ENCODE measurements at places on chromosomes 5 and 9.

GRCh38 chr9:26801772-26802171, 90.8 kb downstream of the CAAP1 start:
- no peak for DNase-seq

- DNase-seq, result no peak
These were observed 65.5 kb downstream of the ANKHD1 start for GRCh38 chr5:140466981-140467742.

DNA sequence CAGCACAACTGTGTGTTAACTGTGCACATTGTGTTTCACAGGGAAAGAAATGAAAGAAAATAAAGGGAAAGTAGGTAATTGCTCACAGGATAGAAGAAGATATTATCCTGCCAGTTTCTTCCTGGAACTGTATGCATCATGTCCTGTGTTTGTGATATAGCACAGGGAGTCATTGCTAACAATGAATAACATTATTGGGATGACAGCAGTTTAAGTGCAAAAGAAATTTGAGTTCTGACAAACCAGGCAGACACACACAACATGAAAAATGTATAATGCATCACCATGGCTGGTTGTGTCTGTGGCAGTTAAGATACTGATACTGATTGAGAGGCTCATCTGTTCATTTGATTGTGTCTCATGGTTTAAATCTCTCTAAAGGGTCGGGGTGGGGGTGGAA, 145.4 kb downstream of the SPATA31D1 start:
- DNase-seq, result no peak

GRCh38 chr9:76687861-76688391, 76.3 kb upstream of the PCA3 start:
- DNase-seq, result no peak

- no peak for DNase-seq
These were observed 86.2 kb downstream of the DENND1A start for GRCh38 chr9:123843703-123844102.

DNA sequence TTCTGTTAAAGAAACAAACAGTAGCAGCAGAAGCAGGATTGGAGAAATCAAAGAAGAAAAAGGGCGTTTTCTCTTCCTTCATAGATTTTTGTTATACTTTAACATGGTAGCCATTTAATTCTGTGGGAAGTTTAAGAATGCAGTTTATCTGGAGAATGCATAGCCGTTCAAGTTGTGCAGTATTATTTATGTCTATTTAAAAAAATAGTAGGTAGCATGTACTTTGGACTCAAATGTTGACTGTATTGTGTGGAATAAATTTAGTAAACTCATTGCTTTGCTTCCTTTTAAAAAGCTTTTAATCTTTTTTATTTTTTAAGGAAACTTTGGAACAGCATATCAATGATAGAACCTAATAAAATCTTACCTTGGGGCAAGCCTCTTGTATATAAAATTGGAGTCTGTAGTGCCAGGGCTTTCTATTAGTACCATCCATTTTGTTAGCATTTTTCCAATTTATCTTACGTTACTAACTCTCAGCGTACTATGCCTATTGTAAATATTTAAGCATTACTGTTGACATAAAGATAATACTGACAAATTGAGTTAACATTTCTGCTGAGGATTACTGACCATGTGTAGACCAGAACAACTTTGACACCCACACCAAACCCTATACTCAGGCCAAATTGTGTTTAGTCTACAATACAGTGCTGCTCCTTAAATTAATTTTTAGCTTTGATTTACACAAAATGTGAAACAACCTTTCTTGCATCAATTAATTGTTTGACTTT, 291.1 kb downstream of the NNT start:
- no peak for DNase-seq

DNA sequence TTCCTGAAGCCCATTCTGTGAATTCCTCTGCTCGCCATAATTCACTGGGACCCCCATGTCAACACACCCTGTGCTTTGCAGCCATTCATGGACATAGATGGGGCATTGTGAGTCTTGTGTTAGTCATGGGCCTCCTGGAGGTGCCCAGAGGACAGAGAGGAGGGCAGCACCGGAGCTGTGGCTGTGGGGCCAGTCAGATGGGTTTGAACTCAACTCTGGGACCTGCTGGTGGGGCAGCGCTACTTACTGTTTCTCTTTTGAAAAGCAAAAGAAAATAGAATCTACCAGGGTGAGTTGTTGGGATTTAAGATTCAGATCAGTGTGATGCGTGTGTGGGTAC, 11.3 kb upstream of the EXOC3 start:
- no peak for DNase-seq

- DNase-seq, result no peak
These were observed 223.8 kb upstream of the S1PR3 start for GRCh38 chr9:88767504-88767790.

GRCh38 chr5:55154873-55155272, 5.1 kb upstream of the GPX8 start:
- DNase-seq, result no peak

DNA sequence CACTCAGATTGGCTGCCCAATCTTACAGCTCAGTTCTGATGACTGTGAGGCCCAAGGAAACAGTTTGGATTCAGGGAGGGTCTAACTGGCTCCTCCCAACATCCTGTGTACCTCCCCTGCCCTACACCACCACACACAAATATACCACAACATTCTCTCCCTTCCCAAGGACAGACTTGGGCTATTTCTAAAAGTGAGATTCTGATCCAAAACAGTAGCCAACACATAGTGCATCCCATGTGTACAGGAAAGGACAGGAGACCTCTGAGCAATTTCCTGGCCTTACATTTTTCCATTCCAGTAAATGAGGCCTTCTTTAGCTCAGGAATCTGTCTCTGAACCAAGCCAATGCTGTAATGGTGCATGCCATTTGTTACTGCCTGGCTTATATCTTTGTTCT, 20.8 kb downstream of the ZNF366 start:
- no peak for DNase-seq

DNA sequence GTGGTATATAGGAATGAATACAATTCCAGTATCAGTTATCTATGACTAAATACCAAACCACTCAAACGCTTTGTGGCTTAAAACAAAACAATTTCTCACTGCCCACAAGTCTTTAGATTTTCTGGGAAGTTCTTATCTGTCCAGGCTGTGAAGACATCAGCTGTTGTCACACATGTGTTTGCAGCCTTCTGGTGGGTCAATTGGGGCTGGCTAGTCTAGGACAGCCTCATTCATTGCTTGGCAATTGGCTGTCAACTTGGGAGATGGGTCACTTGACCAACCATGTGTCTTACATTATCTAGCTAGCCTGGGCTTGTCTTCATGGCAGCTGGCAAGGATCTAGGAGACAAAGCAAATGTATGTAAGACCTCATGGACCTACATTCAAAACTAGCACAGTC, 53.8 kb upstream of the PAPPA start:
- DNase-seq, result no peak

- no peak for DNase-seq
These were observed 45.1 kb upstream of the SUB1 start for GRCh38 chr5:32539981-32540845.

DNA sequence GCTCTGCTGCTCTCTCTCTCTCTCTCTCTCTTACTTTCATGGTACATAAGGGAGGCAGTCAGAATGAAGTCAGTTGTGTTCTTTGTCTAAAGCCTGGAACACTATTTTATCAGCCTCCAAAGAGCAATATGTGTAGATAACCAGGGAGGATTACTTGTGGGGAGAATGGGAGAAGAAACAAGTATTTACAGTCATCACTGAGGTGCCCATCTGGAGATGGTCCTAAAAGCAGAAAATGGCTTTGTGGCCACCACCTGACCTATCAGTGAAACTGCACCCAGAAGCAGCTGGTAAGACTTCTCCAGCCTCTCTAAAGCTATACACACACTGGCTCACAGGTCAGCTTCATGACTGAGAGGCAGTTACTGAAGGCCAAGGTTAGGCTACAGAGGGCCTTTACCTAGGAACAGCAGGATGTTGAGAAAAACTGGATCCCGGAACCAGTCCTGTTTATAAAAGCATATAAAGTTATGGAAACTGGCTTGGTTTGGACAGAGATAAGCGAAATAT, 75.1 kb downstream of the MRPS27 start:
- DNase-seq, result peak; percentile 88

- DNase-seq, result no peak
These were observed 17.3 kb upstream of the CXXC5 start for GRCh38 chr5:139630855-139631254.

DNA sequence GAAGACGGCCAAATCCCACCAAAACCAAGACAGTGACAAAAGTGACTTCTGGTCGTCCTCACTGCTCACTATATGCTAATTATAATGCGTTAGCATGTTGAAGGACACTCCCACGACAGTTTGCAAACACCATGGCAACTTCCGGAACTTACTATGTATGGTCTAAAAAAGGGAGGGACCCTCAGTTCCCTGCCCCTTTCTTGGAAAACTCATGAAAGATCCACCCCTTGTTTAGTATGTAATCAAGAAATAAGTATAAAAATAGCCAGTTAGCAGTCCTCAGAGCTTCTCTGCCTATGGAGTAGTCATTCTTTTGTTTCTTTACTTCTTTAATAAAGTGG, 9.5 kb downstream of the FCN2 start:
- no peak for DNase-seq

GRCh38 chr9:72465593-72465984, 55.8 kb upstream of the TMC1 start:
- DNase-seq, result no peak

DNA sequence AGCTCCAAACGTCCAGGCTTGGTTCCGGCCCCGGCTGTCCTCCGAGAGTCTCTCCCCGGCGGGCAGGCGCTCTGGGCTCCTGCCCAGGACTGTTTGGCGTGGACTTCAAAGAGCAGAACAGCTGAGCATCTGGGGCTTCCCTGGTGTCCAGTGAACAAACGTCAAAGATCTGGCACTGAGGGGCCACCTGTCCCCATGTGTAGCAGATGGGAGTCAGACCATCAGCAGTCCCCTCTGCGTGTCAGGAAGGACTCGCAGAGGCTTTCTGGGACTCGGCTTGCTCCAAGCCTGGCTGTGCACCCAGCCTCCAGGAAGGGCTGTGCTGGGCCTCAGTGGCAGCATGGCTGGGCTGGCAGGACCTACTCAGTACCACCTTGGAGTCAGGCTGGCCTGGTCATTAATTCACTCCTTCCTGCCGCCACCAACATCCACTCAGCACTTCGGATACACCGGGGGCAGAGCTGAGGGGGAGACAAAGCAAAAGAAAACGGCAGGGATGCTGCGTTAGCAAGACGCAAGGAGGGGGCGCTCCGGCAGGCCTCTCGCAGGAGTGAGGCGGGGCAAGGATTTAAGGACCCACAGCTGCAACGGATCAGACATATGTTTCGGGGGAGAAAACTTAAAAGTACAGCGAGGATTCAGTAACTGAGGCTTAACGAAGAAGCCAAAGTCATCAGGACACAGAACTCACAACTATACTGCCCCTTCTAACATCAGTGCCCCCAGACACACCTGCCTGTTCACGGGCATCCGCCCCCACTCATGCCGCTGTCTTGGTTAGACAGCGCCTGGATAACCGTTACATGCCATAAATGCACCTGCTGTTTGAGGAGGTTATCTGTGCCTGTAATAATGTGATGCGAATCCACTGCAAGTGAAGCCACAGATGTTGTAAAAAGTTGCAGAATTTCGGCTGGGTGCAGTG, 164.5 kb upstream of the PHYKPL start:
- no peak for DNase-seq

- no peak for DNase-seq
These were observed 419.8 kb downstream of the CETN3 start for GRCh38 chr5:89989776-89990175.

DNA sequence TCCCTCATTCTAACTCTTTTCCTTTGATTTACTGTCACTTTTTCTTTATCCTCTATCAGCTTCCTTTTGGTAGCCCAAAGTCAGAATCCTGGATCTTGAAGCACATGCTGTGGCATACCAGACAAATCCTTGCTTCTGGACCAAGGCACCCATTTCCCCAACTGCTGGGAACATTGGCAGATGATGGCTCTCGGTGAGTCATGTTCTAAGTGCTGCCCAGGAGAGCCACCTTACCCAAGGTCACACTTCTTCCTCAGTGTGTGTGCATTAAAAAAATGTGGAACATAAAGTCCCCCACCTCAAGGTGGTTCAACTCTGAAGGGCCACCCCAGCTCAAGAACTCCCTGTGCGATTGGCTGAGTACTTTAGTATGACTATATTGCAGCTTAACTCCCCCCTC, 141.4 kb upstream of the PUM3 start:
- DNase-seq, result no peak

DNA sequence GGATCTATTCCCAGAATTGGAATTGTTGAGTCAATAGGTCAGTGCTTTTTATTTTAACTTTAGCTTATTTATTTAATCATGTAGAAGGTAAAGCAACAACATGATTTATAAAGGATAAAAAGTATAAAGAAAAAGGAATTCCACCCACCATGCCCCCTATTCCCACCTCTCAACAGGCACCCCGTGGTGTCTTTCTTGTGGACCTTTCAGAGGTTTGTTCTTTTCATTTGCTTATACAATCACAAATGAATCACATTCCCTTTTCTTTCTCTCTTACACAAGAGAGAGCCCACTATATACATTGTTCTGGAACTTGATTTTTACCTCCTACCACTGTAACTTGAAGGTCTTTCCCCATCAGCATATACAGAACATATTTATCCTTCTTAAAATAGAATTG, 37.2 kb upstream of the SMIM32 start:
- no peak for DNase-seq

DNA sequence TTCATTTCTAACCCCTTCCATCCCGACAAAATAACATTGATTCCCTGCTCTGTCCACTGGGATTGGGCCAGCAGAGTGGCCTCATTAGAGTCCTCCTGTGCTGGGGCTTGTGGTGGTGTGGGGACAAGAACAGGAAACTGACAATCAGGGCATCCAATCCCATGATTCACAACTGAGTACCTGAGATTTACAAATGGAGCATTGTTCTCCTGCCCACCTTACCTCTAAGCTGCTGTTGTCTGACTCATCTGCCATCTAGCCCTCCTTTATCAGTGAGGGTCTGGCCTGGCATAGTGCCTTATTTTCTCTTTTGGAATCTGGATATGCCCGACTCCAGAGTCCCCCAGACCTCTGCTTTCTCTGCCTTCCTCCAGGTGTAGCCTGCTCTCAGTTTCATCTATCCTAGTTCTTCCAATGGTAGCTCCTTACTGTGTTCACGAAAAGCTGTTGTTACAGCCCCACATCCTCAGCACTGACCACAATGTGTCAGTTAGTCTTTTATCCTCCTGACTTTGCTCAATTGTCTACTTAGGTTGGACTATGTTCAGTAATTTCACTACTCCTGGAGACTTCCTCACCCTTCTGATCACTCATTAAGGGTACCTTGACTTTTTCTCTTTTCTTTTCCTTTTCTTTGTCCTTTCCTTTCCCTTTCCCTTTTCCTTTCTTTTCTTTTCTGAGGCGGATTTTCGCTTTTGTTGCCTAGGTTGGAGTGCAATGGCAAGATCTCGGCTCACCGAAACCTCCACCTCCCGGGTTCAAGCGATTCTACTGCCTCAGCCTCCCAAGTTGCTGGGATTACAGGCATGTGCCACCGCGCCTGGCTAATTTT, 13.4 kb downstream of the WNT8A start:
- DNase-seq, result no peak
